ENCODE measurements at places on chromosomes 6 and 20.

DNA sequence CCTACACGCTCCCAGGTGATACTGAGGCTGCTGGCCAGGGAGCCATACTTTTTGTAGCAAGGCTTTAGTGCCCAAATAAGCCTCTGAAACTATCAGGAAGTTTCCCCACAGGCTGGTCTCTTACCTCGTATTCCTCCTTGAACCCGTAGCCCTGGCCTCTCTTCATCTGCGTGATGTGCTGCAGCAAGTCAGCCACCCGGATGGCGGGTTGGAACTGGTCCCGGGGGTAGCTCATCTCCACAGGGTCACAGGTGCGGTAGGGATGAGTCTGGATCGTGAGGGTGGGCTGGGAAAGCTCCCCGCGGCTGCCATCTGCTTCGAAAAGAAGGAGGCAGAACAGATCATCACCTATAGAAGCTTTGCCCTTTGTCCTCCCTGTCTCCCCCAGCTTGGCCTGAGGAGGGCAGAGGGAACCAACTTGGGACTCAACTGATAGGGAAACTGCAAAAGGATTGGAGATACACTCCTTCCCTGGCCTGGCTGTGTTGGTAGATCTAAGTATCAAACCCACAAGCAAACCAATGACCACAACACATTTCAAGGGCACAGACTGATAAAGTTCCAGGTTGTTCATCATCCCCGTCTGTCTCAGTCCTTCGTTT, 543.2 kb upstream of the CHD6 start:
- no peak for DNase-seq

GRCh38 chr6:153817173-153817572, 221.9 kb upstream of the OPRM1 start:
- no peak for DNase-seq

DNA sequence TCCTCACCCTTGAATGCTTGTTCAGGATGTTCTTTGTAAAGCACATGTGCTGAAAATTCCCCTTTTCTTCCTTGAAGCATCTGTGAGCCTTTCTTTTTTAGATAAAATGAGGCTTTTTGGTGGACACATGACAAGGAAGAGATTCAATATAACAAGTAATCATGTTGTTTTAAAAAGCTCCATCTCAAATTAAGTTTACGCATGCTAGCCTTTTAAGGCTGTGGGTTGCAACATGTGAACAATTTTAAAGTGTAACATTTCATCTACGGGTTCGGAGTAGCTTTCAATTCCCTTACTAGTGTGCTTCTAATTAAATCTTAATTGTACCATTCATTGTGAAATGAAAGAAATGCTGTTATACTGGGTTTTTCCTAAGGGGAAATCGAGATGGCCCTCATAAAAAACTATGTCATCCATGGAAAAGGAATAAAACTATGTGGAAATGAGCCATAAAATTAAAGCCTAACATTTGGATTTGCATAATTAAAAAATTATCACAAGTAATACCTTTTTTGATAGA, 19.3 kb upstream of the OSTM1 start:
- no peak for DNase-seq

DNA sequence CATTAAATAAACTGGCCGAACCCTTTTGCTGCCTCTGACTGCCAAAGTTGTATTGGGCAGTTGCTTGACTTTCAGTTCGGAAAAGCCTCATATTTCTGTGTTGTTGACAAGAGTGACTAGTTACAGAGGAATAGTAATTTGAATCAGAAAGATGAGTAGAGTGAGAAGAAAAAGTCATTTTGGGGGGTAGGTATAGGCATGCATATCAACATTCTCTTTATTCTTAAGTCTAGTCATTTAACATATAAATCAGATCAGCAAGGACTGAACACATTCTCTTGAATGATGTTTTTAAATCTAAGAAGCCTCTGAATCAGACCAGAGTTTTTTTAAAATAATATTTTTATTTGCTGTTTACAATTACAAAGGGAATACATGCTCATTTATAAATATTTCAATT, 4.9 kb upstream of the LMBRD1 start:
- no peak for DNase-seq

Data from WTC11 (cell line).